Fibroblast of gingiva (primary cell): ENCODE measurements at places on chromosomes 1 and 21.

- DNase-seq: peak; percentile 63
These were observed 286.4 kb downstream of the PTBP2 start for GRCh38 chr1:97007840-97008604.

DNA sequence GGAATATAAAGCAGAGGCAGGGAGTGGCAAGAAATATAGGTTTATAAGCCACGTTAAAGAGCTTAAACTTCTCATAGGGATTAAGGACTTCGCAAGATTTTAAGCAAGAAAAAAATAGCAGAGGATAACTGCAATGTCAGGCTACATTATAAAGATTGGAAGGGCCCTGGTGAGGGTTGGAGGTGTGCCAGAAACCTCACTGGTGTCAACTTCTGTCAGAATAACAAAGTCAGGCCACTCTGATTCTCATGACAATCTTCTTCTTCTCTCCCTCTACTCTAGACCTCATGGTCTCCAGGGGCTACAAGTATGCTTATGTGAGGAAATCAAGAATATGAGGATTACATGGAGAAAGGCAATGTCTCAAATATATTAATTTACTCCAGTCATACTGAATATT is 32.6 kb upstream of the FMO2 start:
- DNase-seq: no peak

- DNase-seq: no peak
These were observed 394.8 kb downstream of the PBX1 start for GRCh38 chr1:164953815-164954214.

DNA sequence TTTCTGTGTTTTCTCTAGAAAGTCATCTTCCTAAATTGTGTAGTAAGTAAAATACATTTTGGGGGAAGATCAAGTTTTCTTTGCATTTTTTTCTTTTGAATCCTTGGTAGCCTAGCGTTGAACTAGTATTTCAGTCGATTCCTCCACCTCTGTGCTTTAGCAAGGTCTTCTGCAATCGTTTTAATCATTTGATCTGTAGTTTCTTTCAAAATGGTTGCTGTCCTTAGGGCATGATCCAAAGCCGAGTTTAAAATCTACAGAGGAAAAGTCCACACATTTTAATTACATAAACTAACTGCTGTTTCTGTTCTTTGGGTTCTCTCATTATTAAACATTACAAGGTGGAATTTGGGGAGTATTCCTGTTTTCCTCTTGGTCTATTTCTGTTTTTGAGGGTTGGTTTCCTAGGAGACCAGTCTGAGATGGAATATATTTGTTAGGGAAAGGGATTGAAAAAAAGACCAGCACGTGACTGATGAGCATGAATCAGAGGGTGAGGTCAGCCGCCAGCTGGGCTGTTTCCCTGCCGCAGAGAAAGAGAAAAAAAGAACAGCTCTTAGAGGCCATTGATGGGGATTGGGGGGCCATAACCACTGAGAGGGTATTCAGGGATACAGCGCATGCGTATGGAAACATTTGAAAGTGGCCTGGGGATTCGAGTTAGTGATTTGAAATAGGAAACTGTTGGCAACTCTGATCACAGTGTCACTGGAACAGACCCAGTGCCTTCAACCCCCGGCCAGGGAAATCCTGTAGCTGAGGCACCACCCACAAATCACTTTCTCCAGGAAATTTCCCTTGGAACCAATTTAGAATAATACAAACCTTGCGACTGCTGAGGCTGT is 40.6 kb downstream of the AKNAD1 start:
- DNase-seq: peak; percentile 92

- DNase-seq: no peak
These were observed 356.8 kb downstream of the RRAGC start for GRCh38 chr1:38502758-38503157.

DNA sequence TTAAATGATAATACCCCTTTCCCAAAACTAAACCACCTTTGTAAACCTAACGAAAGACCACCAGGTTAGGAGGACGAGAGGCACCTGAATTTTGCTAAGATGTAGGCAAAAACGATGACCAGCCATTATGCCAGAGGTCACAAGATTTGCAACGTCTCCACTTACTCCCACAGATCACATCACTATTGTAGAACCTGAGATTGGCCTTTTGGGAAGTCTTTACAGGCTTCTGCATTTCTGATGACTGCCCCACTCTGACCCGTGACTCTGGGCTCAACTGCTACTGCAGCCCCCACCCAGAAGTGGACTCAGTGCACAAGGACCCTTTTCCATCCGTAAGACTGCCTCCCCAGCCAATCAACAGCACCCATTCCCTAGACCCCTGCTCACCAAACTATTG is 36.4 kb upstream of the COL6A2 start:
- no peak for DNase-seq

DNA sequence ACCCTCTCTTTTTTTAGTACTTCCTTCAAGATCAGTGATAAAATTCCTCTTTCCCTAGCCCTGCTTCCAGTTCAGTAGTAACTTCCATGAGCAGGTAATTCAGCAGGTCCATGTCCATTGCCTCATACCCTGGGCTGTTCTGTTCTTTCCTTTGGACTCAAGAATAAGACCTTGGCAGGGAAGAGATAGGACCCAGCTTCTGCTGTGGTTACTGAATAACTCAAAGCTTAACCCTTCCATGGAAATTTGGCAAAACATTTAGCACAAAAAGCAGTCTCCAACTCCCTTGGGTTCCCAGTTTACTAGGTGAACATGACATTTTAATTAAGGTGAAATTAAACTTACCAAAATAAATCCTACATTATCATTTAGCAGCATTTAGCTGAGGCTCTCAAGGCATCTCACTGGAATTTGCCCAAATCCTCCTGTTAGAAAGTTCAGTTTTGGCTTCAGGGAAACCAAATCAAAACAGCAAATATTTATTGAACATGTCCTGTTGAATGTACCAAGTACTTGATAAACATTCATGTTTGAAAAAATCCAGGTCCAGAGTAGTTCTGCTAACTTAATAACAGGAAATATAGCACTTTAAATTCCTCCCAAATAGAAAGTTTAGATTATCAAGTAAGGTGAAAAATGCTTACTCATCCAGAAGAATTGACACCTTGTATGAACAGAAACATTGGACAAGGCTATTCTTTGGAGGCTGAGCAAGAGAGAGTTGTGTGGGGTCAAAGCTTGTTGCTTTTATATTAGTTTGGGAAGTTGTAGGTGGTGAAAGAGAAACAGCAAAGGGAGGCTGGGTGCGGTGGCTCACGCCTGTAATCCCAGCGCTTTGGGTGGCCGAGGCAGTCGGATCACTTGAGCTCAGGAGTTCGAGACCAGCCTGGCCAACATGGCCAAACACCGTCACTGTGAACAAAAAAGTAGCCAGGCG is 8.4 kb upstream of the SERPINC1 start:
- DNase-seq: no peak

DNA sequence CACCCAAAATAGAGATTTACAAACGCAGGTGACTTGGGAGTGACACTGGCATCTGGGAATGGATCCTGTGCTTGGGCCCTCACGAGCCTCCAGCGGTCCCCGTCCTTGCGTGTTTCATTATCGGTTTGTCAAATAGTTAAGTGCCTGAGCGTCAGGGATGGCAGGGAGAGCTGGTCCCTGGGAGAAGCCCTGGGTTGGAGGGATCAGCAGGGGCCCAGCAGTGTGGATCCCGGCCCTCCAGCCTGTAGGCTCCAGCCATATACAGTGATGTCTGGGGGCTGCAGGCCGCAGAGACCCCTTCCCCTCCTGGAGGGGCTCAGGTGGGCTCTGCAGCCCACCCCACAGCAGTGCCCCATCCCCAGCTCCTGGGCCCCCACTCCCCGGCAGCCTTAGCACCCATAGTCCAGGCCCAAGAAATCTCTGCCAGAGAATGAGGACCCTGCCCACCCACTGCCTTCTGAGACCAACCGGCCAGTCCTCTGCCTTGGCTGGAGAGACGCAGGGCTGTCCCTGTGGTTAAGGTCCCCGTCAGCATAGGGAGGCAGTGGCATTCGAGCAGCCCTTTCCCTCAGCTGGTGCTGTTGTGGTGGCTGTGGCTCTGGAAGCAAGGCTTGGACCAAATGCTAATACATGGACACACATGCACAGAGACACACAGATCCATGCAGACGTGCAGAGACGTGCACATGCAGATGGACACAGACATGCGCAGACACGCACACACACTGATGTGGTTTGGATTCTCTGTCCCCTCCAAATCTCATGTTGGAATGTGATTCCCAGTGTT is 2.4 kb upstream of the SLC19A1 start:
- no peak for DNase-seq

GRCh38 chr1:158506369-158506987 is 34.5 kb downstream of the OR10R2 start:
- DNase-seq: no peak

- DNase-seq: peak; percentile 12
These were observed 14.8 kb upstream of the GPR88 start for GRCh38 chr1:100523038-100523652.

- peak; percentile 96 for DNase-seq
These were observed 17.9 kb downstream of the CSRP1 start for GRCh38 chr1:201488830-201489589.

DNA sequence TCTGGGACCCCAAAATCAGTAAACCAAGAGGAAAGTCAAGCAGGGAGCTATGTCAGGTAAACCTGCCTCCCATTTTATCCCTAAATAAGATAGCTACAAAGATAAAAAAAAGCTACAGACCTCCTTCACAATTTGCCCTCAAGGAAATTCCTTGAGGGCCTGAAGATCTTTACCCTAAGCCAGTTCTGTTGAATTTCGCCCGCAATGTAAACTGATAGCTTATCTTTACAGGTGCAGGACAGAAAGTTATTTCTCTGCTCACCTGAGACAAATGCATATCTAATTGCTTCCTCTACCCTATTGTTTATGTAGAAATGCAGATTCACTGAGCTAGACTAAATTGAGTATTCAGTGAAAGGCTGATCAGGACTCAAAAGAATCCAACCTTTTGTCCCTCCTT is 153.4 kb upstream of the CHRM3 start:
- DNase-seq: no peak

DNA sequence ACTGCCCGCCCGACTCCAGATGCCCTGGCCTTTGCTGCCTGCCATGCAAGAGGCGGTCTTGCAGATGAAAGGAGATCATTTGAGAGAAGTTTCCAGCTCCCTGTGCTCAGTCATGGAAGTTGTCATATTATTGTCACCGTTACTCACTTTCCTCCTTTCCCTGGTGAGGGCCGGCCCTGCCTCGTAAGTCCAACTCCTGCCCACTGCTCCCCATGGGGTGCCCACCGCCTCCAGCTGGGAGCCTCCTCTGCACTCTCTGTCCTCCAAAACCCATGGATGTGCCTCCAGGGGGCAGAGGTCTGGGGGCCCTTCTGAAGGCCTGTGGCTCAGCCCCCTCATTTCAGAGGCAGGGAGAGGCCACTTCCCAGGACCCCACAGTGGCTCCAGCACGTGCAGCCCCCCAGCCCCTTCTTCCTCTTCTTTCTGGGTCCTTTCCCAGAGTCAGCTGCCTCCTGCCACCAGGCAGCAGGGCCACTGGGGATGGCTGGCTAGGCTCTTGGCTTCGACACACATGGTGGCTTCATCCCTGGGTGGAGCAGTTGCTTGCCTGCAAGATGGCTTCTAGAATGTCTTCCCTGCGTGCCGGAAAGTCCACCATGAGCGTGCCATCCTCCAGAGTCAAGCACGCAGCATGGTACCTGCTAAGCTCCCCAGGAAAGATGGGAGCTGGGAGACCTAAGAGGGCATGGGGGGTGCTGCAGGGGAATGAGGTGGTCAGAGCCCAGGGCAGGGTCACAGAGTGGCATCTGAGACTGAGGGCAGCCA is 97.9 kb upstream of the RUNX3 start:
- DNase-seq: no peak

GRCh38 chr1:66641891-66642473 is 108.0 kb downstream of the SGIP1 start:
- DNase-seq: peak; percentile 12

- peak; percentile 52 for DNase-seq
These were observed 3.2 kb upstream of the CCNL2 start for GRCh38 chr1:1402072-1402900.

DNA sequence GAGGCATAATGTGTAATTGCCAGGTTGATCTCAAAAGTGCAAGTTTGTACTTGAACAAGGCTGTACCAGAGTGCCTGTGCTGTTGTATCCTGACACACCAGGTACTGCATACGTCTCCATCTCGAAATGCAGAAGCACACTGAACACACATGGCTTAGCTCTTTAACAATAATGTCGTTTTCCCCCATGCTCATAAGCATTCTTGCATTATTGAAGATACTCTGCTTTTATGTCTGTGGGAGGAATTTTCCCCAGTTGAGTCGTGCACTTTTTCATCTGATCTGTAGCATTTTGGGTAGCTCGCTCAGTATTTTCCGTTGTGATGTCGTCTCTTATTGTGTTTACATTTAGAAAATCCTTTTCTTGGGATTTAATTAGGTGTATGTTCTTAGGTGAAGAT is 98.7 kb downstream of the PCBP3 start:
- DNase-seq: no peak

DNA sequence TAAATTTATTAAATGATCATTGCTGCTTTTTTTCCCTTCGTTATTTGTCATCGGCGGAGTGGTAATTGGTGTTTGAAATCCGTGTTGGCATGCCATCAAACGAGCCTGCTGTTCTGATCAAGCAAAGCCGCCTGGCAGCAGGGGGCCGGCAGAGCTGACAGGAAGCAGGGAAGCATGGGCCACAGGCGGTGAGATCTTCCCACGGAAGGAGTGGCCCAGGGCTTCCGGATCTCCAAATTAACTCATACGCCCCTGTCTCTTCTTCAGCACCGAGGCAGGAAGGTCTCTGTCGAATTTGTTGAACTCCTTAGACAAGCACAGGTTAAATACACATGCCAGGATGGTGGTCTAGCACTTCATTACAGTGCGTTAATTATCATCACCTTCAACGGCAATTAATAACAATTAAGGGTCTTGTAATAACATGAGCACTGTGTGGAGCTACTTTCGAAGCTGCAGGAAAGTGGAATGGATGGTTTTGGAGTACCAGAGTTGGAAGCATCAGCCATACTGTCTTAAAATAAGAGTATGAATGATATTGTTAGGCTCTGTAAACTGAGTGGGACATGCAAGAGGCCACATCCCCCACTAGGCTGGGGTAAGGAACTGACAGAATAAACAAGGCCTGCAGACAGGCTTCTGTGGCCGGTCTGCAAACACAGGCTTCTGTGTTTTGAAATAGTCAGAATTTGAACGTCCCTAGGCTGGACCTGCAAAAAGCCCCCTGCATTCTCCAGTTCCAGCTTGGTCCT is 199.4 kb upstream of the DAB1 start:
- no peak for DNase-seq

DNA sequence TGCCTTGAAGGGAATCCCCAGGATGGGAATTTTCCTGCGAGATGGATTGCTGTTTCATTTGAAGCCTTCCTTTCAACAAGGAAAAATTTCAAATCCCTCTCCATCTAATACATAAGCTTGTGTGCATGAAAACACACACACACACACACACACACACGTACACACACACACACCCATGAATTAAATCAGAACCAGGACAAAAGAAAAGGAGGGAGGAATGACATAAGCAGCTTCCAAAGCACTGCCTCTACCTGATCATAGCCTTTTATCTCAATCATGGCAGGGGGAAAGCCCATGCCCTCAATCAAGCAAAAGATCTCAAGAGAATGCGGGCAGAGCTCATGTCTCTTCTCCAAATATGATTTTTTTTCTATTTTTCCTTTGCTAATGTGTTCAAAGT is 139.7 kb downstream of the SLC44A5 start:
- no peak for DNase-seq
